NCI-H187 (cell line): ENCODE measurements at places on chromosomes 3 and 15.

DNA sequence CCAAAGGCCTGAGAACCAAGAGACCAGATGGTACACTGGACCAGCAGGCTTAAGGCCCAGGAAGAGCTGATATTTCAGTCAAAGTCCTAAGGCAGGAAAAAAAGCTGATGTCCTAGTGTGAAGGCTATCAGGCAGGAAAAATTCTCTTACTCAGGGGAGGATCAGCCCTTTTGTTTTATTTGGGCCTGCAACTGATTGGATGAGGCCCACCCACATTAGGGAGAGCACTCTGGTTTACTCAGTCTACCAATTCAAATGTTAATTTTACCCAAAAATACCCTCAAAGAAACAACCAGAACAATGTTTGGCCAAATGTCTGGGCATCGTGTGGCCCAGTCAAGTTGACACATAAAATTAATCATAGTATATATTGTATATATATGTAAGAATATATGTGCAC is 24.5 kb upstream of the MYRIP start:
- no peak for DNase-seq

DNA sequence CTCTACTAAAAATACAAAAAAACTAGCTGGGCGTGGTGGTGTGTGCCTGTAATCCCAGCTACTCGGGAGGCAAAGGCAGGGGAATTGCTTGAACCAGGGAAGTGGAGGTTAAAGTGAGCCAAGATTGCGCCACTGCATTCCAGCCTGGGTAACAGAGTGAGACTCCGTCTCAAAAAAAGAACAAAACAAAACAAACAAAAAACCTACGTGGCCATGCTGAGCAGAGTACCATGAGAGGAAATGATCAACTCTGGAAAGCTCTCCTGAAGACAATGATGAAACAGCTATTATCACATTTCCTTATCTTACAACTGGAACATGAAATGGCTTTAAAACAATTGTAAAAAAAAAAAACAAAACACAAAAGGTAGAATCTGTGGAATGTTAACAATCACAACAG is 75.2 kb downstream of the CHSY1 start:
- DNase-seq = no peak

DNA sequence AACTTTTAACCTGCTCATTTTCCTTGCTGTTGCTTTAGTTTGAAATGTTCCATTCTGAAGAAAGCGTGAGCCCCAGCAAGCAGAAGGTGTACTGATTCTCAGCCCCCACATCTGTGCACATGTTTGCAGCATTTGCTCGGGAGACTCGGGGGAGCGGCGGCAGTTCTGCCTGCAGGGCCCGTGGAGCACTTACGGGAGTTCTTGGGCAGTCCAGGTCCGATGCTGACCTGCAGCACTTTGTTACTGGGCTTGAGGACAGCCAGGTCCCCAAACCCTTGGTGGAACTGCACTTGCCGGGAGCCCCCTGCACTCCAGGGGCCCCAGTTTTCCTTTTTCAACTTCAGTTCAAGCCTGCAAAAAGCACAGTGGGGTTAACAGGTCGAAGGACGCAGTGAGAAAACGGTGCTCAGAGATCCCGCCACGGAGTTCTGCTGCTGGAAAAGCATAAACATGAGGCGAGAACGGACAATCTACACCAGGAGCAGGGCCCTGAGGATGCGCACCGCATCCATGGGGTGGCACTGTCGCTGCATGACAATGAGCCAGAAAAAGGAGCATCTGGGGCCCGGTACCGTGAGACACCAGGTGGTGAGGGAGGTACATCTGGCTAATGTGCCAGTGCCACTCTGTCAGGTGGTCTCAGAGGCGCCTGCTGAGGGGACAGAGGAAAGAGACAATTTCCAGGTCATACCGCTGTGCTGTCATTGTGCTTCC is 45.6 kb upstream of the LDHAL6B start:
- DNase-seq = peak; percentile 58

GRCh38 chr15:74784426-74785193 is 2.7 kb downstream of the CSK start:
- no peak for DNase-seq

DNA sequence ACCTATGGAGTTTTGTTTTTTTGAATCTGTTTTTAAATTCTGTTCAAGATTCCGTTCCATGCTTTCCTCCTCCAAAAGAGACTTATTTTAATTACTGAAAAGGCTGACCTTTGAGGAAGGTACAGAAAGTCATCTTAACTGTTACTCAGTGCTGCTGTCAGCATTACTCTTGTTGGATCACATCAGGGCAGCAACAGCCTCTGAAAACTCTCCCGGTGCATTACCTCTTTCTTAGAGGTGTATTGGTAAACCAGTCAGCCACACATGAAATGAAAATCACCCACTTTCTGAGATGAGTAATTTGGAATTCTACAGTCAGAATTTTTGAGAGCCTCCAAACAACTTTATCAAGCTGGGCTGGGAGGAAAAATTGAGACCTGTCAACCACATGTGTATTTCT is 88.5 kb upstream of the LIMD1 start:
- DNase-seq = no peak

- DNase-seq = peak; percentile 57
These were observed 8.4 kb downstream of the MFGE8 start for GRCh38 chr15:88904624-88905327.

DNA sequence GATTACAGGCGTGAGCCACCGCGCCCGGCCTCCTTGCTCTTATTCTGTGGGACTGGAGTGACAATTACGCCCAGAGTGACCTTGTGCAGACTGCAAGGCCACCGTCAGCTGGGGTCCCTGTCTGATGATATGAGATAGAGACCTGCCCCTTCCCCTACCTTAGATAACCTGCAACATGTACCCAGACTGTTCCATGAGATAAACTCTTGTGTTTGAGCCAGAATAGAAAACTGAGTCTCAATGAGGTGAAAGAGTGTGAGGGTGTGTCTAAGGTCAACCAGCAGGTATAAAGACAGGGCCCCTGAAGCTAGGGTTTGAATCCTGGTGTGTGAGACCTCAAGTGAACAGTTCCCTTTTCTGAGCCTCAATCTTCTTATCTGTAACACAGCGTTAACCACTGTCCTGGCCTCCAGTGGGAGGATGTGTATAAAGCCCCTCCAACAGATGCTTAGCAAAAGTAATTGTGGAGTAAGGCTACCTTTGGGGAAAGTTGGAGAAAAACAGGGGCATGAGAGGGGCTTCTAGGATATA is 6.0 kb downstream of the TADA3 start:
- no peak for DNase-seq

DNA sequence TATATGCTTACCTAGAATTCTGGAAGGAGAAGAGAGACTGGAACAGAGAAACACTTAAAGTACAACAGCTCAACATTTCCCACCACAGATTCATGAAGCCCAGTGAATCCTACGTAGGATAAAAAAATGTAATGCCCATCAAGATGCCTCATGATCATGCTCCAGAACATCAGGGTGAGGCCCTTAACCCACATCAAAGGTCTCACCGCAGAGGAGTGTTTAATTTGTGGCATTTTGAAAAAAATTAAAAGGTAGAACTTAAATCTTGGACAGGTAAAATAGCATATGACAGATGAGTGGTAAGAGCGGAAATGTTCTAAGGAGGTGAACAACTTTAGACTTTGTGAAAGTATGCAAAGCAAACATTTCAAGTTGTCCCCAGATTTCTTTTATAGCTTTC is 9.7 kb upstream of the SLC6A20 start:
- DNase-seq = no peak

- no peak for DNase-seq
These were observed 34.0 kb downstream of the LYZL4 start for GRCh38 chr3:42376344-42376798.

- DNase-seq = no peak
These were observed 274.8 kb upstream of the CNTN4 start for GRCh38 chr3:1823867-1824266.

- peak; percentile 20 for DNase-seq
These were observed 157.8 kb downstream of the TIGIT start for GRCh38 chr3:114451561-114452018.

DNA sequence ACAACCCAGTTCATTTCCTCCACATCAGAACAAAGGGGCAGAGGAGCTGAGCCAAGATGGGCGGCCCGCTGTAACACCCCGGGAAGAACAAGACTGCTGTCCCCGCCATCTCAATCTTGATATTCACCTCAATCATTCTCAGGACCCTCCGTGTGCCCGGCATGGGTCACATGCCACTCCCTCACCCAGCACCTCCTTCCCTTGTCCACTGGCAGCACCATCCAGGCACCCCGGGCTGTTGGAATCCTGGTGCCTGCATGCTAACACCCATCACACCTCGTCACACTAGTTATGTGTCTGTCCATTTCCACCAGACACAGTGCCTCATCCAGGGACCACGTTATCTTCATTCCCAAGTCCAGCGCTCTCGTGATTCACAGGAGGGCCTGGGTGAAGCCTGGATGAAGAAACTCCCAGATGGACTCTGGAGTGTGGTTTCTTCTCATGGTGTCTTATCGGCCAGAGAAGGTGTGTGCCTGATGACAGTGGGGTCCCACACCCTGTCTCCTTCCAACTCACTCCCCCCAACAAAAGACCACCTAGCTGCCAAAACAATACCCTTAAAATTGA is 16.7 kb downstream of the MEGF11 start:
- no peak for DNase-seq

- no peak for DNase-seq
These were observed 52.4 kb downstream of the KLF13 start for GRCh38 chr15:31379042-31379441.

- DNase-seq = no peak
These were observed 23.6 kb upstream of the C3orf22 start for GRCh38 chr3:126582311-126582710.

GRCh38 chr15:58731756-58732535 is 17.6 kb downstream of the ADAM10 start:
- no peak for DNase-seq

GRCh38 chr3:144141496-144141895 is 169.9 kb downstream of the DIPK2A start:
- DNase-seq = no peak

- no peak for DNase-seq
These were observed 121.1 kb downstream of the MEX3B start for GRCh38 chr15:81924729-81925128.

DNA sequence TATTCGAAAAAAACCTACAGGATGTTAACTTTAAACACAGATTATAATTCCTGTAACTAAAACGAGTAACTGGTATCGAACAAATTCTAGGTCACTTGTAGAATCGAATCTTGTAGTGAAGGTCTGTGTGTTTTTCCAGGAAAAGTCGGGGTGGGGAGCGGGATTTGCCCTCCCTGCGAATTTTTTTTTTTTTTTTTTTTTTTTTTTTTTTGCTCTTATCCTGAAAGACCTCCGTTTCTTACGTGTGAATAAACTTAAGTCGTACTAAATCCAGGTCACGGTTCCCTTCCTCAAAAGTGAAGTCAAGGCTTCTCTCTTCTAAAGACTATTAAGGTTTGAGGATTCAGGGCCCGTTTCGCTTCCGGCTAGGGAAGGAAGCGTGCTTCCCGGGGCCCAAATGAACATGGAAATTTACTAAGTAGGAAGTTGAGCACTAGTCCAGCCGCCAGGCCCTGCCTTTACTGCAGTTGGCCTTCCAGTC is 770 bp downstream of the TBC1D5 start:
- no peak for DNase-seq

GRCh38 chr15:84810073-84810840 is 6.9 kb upstream of the ALPK3 start:
- no peak for DNase-seq

GRCh38 chr3:177824190-177824786 is 627.0 kb upstream of the TBL1XR1 start:
- DNase-seq = no peak

- DNase-seq = no peak
These were observed 50.7 kb upstream of the SEC61A1 start for GRCh38 chr3:128001576-128001975.

DNA sequence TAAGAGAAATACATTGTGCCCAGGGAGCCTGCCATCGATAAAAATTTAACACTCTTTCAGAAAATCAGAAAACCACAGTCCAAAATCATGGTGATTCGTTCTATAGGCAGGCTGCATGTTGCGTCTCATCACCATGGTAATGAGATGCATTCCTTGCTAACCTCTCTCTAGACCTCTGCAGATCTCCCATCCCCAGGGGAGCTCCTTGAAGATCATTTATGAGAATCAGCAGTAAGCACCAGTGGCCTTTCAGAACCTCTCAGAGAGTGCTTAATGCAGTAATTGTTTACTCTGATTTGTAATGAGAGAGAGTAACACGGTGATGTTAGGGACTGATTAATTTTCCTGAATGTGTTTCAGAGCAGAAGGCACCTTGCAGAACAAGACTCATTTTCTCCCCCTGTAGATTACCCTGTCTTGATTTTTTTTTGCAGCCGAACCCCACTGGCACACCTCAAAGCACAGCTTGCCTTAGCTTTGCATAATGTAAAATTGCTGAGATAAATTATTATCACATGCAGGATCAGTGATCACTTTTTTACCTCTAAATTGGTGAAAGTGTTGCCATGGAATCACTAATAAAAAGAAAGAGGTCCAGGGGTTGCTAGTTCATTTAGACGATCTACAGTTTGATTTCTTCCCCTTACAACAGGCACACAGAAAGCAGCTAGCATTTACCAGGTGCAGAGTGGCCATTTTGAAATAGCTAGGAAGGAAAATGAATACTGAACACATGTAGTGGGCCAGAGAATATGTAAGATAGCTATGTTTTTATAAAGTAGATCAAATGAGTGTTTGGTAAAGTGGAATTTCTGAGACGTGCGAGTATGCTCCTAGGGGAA is 98.9 kb upstream of the CHL1 start:
- peak; percentile 74 for DNase-seq

DNA sequence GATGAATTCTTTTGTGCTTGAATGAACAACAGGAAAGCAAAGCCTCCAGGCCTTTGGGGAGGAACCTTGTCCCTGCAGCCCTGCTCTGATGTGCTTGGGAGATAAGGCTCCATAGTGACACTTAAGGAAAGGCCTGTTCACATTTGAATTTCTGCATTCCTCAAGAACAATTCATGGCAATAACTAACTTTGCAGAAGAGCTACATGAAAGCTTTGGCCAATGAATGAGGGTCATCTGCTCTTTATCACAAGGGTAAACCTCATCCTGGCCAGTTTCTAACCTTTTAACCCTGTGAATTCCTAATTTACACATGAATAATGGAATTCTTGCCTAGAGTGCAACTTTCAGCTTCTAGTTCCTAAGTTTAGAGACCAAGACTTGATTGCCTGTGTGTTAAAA is 5.6 kb downstream of the PRTG start:
- DNase-seq = no peak

GRCh38 chr3:23238578-23238977 is 35.5 kb downstream of the UBE2E2 start:
- DNase-seq = no peak

DNA sequence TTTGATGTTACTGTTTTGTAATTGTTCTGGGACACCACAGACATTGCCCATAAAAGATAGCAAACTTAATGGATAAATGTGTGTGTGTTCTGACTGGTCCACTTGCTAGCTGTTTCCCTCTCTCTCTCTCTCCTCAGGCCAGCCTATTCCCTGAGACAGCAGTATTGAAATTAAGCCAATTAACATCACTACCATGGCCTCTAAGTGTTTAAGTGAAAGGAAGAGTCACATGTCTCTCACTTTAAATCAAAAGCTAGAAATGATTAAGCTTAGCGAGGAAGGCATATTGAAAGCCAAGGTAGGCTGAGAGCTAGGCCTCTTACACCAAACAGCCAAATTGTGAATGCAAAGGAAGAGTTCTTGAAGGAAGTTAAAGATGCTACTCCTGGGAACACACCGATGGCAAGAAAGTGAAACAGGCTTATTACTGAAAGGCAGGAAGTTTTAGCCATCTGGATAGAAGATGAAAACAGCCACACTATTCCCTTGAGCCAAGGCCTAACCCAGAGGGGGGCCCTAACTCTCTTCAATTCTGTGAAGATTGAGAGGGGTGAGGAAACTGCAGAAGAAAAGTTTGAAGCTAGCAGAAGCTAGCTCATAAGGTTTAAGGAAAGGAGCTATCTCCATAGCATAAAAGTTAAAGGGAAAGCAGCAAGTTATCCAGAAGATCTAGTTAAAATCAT is 295.1 kb downstream of the CHST2 start:
- DNase-seq = no peak
